Stimulated activated CD4-positive, alpha-beta T cell treated with anti-CD3 and anti-CD28 coated beads, Interleukin-2, amount 100 ng/mL, for 4 hours (primary cell): ENCODE measurements at places on chromosomes 3 and 15.

DNA sequence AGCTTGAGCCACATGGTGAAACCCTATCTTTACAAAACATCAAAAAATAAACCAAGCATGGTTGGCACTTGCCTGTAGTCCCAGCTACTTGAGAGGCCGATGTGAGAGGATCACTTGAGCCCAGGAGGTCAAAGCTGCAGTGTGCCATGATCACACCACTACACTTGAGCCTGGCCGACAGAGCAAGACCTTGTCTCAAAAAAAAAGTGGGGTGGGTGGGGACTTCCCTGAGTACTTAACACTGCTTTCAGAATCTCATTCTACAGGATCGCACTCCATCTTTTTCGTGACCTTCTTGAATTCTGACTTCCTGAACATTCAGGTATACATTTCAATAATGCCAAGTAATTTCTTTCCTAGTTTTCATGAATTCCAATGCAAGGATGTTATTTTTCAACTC is 91.3 kb downstream of the PDE8A start:
- no peak for DNase-seq

GRCh38 chr3:27716309-27716708 is 5.8 kb downstream of the EOMES start:
- DNase-seq = no peak

DNA sequence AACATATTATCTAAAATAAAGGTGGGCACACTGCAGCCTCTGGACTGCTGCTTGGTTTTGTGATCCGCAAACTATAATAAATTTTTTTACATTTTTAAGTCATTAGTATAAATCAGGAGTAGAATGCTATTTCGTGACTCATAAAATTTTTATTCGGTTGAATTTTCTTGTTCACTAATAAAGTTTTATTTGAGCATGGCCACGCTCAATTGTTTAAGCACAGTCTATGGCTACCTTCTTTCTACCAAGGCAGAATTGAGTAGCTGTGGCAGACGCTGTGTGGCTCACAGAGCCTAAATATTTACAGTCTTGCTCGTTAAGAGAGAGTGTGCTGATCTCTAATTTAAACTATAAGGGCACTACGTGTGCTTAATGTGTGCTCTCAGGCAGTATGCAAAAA is 28.9 kb downstream of the ROBO2 start:
- no peak for DNase-seq

DNA sequence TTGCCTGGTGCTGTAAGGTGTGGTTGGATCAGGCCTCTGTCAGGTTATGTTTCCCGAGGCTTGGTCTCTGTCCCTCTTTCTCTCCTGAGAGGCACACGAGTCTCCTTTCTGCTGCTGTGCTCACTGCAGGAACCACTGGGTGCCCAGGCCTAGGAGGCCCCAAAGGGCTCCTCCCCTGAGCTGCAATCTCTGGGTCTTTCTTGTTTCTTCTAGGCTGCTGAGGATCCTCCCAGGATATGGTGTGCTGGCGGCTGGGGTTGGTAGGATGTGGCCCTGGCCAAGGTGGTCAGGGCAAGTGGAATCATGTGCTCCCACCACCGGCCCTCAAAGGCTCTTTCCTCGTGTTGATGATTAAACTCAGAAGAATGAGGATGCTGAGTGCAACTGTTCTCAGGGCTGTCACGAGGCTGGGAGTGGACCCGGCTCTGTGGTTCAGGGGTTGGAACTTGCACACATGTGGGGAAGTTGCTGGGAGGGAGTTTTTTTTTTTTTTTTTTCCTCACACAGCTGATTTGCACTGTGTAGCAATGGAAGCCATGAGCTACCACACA is 43.6 kb upstream of the CTSH start:
- DNase-seq = no peak

GRCh38 chr3:53704363-53704725 is 141.9 kb downstream of the CHDH start:
- DNase-seq = no peak

DNA sequence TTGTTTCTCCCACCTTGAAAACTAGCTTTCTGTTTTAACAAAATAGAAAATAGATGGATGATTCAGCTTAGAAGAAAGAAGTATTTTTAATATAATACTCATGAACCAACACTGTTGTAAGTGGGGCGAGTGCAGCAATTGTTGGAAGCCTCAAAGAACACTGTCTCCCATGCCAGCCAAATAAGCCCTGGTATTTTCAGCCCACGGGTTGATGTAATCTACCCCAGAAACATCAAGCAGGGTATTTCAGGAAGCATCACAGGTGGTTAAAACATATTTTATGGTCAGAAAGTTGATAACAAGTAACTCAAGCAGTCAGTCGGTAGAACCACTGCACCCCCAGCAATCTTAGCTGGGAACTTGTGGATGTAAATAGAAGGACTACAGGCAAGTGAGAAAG is 115.9 kb downstream of the SV2B start:
- no peak for DNase-seq

GRCh38 chr3:25096536-25096935 is 331.5 kb upstream of the RARB start:
- DNase-seq = no peak

- DNase-seq = no peak
Measured at GRCh38 chr3:42764561-42765295, 8.3 kb downstream of the CCDC13 start.

DNA sequence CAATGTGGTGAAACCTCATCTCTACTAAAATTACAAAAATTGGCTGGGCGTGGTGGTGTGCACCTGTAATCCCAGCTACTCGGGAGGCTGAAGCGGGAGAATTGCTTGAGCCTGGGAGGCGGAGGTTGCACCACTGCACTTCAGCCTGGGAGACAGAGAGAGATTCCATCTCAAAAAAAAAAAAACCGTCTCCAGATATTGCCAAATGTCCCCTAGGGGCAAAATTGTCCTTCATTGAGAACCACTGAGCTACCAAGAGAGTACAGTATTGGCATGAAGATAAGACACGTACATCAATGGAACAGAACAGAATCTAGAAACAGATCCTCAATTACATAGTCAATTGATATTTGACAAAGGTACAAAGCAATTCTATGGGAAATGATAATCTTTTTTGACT is 98.0 kb downstream of the TFDP2 start:
- no peak for DNase-seq

- no peak for DNase-seq
Measured at GRCh38 chr3:66830301-66830700, 167.8 kb upstream of the KBTBD8 start.

DNA sequence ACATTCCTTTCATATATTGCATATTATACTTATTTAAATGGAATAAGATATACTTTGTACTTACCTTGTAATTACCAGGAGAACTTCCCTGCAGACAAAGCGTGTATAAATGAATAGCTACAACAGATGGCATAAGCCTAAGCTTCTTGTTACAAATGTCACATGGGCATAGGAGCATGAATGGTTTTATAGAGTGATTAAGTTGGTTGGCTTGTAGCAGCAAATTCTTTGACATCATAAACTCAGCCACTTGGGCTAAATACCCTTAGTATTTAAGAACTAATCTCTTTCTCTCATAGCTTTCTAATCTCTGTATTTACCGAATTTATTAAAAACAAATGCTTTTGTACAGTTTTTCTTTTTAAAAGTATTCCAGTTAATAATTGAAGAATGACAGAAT is at the start of gene UBAP1L:
Gene UBAP1L, minus strand, starts transcription at position 115 of the 400 bp plus-strand sequence. CDS start 8,985 bp downstream, outside the sequence.
- DNase-seq = no peak

DNA sequence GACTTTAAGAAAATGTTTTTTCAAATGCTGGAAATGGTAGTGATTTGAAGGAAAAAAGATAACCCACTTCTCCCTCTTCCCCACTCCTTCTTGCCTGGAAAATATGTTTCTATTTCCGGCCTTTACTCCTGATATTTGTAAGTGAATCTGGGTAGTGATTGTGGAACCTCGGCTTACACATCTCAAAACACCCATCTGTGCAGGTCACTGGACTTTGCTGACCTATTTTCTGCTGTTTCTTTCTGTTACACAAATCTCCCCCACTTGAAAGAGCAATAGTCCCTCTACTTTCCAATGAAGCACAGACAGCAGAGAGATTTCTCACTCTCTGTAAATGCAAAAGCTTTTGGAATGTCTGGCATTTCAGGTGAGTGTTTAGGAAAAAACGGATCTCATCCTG is 76.9 kb upstream of the ICE2 start:
- no peak for DNase-seq

- no peak for DNase-seq
Measured at GRCh38 chr15:99487337-99487730, 78.5 kb upstream of the MEF2A start.

DNA sequence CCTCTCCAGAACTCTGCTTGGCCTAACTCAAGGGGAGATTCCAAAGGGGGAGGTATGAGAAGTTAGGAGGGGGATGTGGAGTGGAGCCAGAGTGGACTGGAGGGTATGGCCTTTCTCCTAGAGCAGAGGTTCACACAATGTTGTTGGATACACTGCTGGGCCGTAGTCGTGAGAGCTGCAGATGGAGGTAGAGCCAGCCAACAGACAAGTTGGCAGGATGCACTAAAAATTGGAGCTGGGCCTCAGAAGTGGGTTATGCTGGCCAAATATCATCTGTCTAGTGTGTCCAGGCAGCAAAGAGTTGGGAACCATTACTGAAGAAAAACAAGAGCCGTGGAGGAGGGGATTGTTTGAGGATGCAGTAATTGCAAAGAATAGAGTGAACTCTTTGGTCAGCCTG is 27.7 kb upstream of the LRRFIP2 start:
- no peak for DNase-seq

DNA sequence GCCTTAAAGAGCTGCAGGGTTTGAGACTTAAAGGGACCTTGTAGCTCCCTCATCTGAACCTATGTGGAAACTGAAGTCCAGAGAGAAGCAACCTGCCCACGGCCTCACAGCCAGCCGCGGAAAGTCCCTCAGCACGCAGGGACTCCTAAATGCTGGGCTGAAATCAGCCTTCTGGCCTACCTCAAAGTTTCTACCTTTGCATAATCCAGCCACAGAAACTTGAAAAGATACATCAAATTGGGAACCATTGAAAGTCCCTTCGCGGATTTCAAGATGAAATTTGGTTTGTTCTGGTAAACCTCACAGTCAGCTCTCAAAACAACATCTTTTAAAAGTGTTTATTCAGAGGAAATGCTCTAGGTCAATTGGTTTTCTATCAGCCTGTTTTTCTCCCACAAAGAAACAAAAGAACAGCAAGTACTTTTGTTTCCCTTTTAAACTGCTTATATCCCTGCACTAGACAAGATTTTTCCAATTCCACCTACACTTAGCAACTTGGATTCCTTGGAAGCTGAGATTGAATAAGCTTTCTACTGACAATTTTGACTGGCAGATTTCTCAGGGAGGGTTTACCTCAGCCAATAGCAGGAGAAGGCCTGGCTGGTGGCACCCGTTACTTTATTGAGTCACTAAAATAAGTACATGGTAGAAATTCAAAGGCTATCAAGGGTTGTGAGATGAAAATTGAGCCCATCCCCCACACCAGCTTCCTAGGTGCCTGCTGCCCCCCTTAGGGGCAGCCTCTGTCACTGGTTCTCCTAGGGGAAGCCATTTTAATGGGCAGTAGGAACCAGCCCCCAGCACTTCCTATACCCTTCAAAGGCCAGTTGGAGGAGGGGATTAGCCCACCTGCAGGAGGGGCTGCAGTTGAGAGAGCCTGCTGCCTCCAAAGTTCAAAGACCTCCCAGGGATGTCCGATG is 171.2 kb downstream of the ADAMTS17 start:
- no peak for DNase-seq

GRCh38 chr3:46861605-46862368 is 1.5 kb downstream of the MYL3 start:
- no peak for DNase-seq

- peak; percentile 6 for DNase-seq
Measured at GRCh38 chr3:143847787-143848631, at the start of gene SLC9A9. SLC9A9 (minus strand) TSS chr3:143848468; CDS start chr3:143848322, 146 bp downstream.

DNA sequence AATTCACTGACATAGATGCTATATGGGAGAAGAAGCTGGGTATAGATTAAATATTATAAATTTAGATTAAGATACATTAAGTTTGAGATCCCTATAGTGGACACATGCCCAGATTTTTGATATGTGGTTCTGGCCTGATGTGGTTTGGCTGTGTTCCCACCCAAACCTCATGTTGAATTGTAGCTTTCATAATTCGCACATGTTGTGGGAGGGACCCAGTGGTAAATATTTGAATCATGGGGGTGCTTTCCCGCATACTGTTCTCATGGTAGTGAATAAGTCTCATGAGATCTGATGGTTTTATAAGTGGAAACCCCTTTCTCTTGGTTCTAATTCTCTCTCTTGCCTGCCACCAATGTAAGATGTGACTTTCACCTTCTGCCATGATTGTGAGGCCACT is 189.4 kb upstream of the CD96 start:
- no peak for DNase-seq

DNA sequence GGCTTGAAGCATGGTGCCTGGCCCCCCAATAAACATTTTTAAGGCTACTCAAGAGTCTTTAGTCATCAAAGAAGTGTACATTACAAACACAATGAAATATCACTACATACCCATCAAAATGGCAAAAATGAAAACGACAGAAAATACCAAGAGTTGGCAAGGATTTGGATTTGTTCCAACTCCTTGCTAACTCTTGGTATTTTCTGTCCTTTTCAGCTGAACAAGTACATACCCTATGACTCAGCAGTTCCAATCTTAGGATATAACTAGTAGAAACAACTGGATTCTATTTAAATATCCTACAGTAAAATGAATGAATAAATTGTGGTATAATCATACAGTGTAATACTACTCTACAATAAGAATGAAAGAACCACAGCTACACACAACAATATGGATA is 25.1 kb upstream of the GABPB1 start:
- no peak for DNase-seq

DNA sequence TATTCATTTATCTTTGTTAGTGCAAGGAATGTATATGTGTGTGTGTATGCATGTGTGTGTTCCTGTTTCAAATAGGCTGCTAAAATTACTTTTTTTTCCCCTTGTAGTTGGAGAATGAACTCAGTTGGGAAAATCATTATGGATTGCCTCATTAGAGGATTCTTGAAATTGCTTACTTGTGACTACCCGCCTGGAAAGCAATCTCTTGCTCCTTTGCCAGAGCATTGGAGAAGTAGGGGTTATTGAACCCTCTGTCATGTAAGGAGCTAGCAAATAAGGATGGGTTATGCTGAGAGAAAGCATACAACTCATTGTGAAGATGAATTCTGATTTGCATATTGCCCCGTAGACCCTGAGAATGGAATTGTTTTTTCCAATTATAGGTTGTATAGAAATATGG is 474.5 kb downstream of the CADM2 start:
- no peak for DNase-seq

DNA sequence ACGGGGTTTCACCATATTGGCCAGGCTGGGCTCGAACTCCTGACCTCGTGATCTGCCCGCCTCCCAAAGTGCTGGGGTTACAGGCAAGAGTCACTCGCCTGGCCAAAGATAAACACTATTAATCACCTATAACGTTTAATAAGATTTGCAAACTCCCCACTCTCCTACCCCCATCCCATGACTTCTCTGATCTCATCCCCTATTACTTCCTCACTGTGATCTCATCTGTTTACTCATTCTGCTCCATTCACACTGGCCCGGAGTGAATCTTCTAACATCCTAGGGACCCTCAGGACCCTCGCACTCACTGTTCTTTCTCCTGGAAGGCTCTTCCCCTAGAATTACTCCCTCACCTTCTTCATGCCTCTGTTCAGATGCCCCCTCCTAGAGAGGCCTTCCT is 78.9 kb downstream of the DGKG start:
- no peak for DNase-seq

GRCh38 chr15:27091270-27091940 is 120.4 kb downstream of the GABRG3 start:
- no peak for DNase-seq
